ENCODE measurements at places on chromosomes 11 and 22.

- DNase-seq, result no peak
Measured at GRCh38 chr11:110606415-110606814, 105.8 kb downstream of the ARHGAP20 start.

- no peak for DNase-seq
Measured at GRCh38 chr22:30270832-30271231, 4.2 kb upstream of the OSM start.

DNA sequence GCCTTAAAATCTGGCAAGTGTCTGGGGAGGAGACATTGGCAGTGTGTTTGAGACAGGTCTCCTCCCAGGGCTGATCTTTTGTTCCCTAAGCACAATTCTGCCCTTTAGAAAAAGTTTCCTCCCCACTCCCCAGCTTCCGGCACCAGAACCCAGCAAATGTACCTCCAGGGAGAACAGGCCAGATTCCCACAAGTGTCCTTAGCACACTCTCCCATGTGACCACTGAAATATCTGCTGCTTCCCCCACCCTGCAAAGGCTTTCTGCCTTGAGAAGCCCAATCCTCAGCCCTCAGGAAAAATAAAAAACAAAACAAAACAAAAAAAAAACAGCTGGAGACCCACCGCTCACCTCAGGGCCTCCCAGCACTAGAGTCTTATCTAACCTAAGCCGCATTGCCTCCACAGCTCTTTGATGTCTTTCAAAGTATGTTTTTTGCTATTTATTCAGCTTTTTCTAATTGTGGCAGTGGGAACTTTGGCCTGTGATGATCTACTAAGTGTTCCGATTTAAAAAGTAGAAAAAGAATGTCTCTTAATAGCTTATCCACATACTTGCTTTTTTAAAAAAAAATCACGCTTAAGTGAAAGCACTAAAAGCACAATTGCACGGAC lies 29.0 kb upstream of the FBLN1 start:
- DNase-seq, result no peak

- no peak for DNase-seq
Measured at GRCh38 chr11:8624698-8625097, 30.7 kb upstream of the STK33 start.

GRCh38 chr22:27438271-27438980 lies 363.1 kb downstream of the MN1 start:
- no peak for DNase-seq

- no peak for DNase-seq
Measured at GRCh38 chr11:68296344-68297051, 15.9 kb upstream of the LRP5 start.

- no peak for DNase-seq
Measured at GRCh38 chr22:23273445-23274145, 93.3 kb downstream of the BCR start.

- no peak for DNase-seq
Measured at GRCh38 chr11:116729501-116730240, 43.1 kb downstream of the BUD13 start.

- DNase-seq, result no peak
Measured at GRCh38 chr11:93248602-93249001, 50.8 kb upstream of the SLC36A4 start.

- no peak for DNase-seq
Measured at GRCh38 chr11:1076061-1076665, 1.5 kb downstream of the MUC2 start.

DNA sequence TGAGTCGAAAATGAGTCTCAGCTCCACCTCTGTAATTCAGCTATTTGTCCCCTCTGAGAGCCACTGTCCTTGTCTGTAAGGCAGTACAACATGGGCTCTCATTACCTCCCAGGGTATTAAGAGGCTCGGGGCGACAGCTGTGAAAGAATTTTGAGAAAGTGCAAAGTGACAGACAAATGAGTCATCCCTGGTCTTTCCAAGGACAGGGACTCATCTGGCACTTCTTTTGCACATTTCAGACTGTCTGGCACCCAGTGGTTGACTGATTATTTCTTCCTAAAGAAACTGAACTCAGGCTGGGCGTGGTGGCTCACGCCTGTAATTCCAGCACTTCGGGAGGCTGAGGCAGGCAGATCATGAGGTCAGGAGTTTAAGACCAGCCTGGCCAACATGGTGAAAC lies 62.1 kb upstream of the ARFGAP3 start:
- DNase-seq, result no peak

- DNase-seq, result no peak
Measured at GRCh38 chr22:23064381-23065068, 5.8 kb upstream of the GNAZ start.

DNA sequence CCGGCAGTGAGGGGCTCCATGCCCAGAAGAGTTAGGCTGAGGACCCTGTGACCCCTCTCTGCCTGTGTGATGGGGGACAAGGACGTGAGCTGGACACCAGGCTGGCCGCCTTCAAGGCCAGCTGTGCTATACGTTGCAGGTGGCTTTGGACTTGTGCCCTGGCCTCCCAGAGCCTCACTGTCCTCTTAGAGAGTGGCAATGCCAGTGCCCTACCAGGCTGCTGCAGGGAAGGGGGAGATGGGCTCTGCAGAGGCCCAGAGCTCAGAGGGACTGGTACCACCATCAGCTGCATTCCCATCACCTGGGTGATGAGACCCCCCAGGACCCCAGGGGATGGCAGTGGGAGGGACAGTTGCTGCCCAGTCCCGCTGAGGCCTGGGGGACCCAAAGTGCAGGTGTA lies 90.4 kb upstream of the SHISAL1 start:
- no peak for DNase-seq

- no peak for DNase-seq
Measured at GRCh38 chr11:66194391-66194790, 74.0 kb upstream of the RAB1B start.

GRCh38 chr11:130582981-130583380 lies 134.5 kb downstream of the ADAMTS15 start:
- DNase-seq, result no peak

GRCh38 chr22:31728857-31729256 lies 21.1 kb downstream of the PRR14L start:
- no peak for DNase-seq

- no peak for DNase-seq
Measured at GRCh38 chr11:73288873-73289707, 17.0 kb downstream of the P2RY6 start.

DNA sequence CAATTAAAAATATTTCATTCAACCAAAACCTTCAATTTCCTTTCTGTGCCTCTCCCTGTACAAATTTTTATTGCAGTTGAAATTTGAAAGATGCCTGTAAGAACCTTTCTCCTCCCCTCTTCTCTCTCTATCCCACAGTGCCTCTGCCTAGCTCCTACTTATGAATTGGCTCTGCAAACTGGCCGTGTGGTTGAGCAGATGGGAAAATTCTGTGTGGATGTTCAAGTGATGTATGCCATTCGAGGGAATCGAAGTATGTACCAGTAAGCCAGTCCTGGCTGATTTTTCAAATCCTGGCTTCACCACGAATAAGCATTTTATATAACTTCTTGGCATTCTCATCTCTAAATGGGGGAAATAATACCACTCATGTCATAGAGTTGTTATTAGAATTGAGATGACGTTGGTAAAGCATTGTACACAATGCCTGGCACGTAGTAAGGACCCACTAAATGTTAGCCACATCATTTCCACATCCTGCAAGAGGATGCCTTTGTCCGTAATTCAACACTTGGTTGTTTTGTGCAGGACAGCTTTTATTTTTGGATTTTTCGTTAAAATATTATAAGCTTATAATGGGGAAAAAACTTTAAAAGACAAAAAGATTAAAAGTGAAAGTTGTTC lies 6.0 kb downstream of the DDX25 start:
- DNase-seq, result no peak

DNA sequence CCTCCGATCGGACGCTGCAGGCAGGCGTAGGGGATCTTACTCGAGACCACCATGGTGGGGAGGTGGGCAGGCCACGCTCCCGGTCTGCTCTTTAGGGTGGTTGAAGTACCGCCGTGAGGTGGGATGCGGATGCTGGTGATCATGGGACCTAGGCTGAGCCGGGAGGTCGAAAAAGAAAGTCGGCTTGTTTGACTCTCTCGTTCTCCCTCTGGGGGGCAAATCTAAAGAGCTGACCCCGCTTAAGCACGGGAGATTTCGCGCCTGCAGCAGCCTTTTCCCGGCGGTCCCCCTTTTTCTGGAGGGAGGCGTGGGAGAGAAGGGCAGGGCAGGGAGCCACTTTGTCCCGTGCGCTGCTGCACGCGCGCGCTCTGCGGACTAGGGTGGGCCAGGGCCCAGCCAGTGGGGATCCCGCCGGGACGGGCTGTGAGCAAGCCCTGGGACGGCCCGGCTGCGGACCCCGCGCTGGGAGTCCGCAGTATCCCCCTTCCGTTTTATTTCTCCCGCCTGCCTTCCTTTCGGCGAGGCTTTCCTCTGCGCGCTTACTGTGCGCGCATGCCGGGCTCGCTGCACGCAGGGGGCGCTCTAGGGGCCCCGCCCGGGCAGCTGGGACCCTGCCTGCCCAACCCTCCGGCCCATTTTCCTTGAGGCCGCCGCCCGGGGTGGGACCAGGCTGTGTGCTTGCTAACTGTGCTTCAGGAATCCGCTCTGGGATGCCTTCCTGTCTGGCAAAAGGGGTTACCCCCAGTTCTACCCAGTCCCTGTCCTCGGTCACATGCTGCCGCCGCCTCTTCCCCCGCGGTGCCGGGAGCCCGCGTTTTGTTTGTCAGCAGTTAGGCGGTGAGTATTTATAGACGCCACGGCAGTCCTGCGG lies 81.0 kb downstream of the PRR5L start:
- no peak for DNase-seq

GRCh38 chr11:62387381-62387780 lies 31.5 kb upstream of the SCGB1A1 start:
- DNase-seq, result no peak

- DNase-seq, result no peak
Measured at GRCh38 chr11:30393012-30393411, 70.1 kb downstream of the ARL14EP start.

- DNase-seq, result no peak
Measured at GRCh38 chr22:23509571-23510302, 70.4 kb downstream of the IGLL1 start.

DNA sequence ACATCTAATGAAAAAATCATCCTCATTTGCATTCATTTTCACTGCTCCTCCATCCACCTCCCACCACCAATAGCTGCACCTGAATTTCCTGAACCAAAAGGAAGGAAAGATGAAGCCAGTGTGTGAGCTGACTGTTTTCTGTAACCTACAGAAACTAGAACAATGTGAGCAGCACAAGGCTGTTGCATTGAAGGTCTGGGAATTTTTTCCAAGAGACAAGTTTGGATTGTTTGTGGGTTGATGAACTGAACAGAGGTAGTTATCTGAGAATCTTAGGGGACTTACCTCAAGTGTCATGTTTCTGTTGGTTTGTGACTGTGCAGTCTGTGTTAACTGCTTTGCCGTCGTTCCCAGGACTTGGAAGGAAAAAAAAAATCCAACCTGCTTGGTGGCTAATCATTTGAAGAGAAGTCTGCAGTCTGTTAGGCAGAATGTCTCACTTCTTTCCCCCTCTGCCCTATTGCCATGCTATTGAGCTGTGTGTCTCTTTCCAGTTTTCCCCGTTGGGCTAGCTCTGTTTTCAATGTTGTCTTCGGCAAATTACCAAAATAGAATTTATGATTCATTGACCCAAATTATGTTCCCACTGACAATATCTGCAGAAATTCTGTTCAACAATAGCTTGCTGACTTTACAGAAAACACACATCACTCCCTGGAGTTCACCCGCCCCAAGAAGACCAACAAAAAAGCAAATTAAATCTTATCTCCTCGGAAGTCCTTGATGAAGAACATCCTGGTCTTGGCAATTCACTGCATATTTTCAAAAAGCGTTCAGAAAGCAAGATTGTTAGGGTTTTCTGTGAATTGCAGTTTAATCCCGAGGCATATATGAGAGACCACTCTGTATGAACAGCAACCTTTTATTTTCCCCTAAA lies 76.0 kb downstream of the SC5D start:
- no peak for DNase-seq

DNA sequence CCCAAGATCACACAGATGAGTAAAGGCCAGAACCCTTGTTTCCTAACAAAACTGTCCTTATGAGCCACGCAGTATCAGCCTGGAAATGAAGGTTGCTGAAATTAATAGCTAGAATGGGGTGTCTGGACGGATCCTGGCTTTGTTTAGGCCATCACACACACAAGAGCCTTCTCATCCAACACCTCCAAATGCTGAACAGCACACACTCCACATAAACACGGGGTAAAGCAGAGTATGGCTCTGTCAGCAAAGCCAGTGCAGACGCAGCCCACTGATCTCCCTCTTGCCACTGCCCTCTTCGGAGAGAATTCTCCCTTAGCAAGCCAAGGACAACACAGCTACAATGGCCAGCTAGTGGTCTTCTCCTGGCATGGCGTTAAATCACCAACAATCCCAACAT lies 392.6 kb upstream of the SYN3 start:
- DNase-seq, result no peak

- DNase-seq, result no peak
Measured at GRCh38 chr11:92227230-92227814, 2.7 kb downstream of the FAT3 start.

DNA sequence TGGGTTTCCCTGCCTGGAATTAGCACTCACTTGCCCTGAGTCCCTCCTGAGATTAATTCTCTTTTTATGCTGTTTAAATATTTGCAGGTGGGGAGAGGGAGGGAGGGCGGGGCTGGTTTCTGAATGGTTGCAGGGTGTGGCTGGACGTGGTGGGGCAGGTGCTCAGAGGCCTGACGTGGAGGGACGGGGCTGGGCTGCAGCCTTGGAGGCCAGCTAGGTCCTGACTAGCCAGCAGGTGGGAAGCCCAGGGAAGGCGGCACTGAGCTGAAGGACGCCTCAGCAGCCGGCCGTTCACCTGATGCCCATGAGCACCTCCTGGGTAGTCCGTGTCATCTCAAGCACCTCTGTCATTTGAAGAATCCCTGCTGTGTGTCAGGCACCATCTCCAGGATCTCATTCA lies 21.3 kb downstream of the SGSM1 start:
- DNase-seq, result no peak

GRCh38 chr11:82523141-82523540 lies 210.5 kb downstream of the FAM181B start:
- no peak for DNase-seq

DNA sequence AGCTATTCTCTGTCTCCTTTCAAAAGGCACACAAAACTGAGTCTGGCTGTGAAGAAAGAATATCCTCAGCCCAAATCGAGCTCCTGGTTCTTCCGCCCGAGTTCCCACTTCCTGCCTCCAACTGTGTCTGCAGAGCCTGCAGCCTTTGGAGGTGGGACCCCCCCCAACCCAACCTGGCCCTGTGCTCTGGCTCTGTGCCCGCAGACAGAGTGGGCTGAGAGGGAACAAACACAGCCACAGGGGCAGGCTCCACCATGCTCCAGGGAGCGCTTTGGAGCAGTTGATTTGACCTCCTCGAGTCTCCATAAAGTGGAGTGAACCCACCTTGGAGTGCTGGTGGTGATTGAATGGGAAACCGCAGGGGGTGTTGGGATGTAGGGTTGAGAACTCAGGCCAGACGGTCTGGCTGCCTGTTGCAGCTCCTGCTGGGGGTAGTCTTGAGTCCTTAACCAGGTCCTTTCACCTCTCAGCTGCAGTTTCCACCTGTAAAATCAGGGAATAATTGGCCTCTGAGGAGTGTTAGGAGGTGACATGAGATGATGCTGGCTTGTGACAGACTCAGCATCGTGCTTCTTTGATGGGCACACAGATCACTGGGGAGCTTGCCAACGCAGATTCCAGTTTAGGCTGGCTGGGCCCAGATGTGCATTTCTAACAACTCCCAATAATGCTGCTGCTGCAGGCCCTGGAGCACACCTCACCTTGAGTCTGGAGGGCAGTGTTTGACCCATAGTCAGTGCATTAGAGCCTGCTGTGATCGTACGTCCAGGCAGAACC lies 11.4 kb downstream of the DAGLA start:
- no peak for DNase-seq

Measured in activated naive CD4-positive, alpha-beta T cell (primary cell).